ENCODE measurements at places on chromosomes 12 and 14.
A peak's percentile ranks its signal among the peaks of the same experiment; 100 is the strongest.

DNA sequence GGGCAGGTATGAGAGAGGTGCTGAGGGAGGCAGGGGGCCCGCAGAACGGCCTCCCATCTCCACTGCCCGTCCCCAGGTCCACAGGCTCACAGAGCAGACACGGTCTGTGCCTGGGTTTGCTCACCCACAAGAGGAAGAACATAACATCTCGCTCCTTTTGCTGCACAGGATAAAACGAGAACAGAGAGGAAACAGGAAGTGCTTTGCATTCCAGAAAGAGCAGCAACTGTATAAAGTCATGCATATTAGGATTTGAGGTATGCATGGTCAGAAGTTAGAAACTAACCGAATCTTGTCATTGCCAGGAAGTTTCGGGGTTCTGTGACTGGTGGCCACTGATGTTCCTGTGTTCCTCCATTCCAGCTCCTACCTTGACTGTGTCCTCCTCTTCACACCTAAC is 25.0 kb downstream of the NTF3 start:
- peak; percentile 28 for DNase-seq

DNA sequence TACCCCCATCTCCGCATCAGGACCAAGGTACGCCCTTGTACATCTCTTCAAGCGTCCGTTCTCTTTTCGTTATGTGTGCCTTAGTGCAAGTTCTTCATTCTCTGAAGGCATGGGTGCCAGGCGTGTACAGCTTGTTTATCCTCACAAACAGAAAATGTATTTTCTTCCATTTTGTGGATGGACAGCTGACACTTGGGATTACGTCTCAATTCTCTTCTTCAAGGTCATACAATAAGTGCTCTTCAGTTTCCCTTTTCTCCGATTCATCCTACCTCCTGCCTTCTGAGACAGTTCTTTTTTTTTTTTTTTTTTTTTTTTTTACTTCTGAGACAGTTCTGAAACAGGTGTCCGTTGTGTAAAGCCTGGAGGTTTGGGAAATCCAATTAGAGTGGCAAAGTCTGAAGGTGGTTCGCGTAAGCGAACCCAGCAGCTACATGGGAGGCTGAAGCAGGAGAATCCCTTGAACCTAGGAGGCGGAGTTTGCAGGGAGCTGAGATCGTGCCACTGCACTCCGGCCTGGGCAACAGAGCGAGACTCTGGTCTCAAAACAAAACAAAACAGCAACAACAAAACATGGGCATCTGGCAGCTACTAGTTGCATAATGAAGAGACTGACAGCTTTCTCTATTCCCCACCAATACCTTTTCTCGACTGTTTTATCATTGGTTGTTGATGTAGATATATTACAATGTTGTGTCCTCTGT is 734 bp downstream of the COX6A1 start:
- DNase-seq: no peak

- peak; percentile 56 for DNase-seq
Measured at GRCh38 chr12:104507672-104508071, 50.9 kb downstream of the CHST11 start.

DNA sequence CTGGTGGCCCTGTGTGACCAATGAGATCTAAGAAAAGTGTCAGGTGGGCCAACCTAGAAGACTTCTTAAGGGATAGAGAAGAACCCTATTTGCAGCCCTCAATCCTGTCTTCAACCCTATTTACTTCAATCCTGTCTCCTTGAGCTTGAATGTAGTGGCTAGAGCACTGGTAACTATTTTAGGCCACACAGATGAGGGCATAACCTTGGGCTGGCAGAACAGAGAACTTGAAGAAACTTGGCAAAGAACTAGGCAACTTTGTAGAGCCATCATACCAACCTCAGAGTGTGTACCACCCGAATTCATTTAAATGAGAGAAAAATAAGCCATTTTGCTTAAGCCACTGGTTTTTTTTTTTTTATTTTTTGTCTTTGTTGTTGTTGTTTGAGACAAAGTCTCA is 94.8 kb downstream of the TMTC1 start:
- no peak for DNase-seq

GRCh38 chr14:68741839-68742470 is 50.9 kb downstream of the ZFP36L1 start:
- DNase-seq: no peak

GRCh38 chr12:1457901-1458300 is 136.5 kb downstream of the FBXL14 start:
- DNase-seq: no peak

DNA sequence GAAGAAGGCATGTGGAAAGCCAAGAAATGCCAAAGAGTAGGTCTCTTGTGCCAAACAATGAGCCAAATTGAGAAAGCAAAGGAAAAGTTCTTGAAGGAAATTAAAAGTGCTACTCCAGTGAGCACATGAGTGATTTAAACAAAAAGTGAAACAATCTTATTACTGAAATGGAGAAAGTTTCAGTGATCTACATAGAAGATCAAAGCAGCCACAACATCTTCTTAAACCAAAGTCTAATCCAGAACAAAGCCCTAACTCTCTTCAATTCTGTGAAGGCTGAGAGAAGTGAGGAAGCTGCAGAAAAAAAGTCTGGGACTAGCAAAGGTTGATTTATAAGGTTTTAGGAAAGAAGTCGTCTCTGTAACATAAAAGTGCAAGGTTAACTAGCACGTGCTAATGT is 259.6 kb downstream of the FLRT2 start:
- no peak for DNase-seq

All from iPS-NIHi11 (cell line).